ENCODE measurements at places on chromosomes 12 and 14.

DNA sequence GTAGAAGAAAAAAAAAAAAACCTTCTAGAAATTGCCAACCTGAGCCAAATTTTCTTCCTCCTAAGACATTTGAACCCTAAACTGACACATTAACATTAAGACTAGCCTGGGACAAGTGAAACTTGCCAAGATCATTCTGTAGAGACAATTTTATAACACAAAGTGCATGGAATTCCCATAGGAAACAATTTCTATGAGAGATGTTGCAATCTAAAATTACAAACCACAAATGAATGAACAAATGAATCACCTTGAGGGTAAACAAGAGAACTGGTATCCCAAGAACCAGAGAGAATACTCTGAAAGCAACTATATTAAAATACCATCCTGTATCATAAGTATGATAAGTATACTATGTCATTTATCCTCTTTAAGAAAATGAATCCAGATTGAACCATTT, 165.3 kb downstream of the DICER1 start:
- no peak for DNase-seq

- DNase-seq = no peak
Measured at GRCh38 chr14:30355431-30355913, 203.5 kb upstream of the G2E3 start.

DNA sequence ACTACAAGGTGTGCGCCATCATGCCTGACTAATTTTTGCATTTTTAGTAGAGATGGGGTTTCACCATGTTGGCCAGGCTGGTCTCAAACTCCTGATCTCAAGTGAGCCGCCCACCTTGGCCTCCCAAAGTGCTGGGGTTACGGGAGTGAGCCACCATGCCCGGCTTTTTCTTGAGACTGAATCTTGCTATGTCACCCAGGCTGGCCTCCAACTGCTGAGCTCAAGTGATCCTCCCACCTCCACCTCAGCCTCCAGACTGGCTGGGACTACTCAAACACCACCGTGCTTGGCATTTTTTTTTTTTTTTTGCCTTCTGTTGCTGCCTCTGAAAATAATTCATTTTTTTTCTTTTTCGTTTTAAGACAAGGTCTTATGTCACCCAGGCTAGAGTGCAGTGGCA, 8.2 kb upstream of the ESPL1 start:
- DNase-seq = no peak

DNA sequence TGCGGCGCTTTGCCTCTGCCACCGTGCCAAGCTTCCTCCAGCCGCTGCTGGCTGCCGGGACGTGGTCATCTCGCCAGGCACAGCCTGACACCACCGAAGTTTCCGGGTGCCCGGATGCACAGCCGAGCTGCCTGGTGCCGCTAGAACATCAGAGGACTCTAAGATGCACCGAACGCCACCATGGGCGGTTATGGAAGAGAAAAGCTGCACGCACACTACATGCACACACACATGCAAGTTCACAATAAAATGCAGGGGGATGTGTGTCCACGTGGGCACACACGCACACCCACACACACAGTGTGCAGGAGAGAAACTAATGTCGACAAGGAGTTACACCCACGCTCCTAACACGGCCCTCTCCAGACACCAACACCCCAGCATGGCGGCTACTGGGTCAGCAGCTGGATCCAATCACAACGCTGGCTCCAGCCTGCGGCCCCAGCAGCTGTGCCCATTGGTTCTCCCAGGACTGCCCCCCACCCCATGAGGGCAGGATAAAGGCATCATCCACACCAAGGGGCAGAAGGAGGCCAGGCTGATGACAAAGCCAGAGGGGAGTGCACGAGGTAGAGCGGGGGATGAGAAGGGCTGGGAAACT, 82.7 kb downstream of the BCL11B start:
- DNase-seq = peak; percentile 14

DNA sequence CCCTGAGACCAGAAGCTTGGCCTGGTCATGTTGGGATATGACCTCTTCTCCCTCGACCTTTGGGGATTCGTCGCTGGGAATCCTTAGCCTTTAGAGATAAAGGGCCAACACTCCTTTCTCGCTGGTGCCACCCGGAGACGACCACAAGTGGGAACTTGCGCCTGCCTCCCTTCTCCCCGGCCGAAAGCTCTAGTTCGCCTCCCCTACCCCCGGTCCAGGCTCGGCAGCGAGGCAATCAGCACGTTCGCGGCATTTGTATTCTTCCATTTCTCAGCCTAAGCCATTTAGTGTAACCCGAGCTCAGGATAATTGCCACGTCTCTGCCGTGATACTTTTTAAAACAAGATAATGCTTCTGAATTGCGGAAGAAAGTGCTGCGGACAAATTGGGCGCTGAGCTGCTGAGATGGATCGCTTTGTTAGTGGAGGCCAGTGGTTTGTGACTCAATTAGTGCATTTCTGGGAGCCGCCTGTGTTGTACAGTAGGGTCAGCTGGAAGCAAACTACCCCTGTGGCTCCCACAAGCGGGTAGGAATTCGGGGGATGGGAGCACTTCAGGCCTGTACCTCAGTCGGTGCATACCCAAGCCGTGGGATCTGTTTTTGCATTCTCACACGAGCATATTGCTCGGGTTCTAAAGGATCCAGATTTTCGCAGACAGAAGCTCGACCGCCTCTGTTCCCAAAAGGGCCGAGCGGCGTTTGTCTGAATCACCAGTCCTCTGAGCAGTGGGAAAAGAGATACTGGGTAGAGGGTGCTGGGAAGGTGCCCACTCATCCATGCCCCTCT, 6.8 kb upstream of the SIX1 start:
- no peak for DNase-seq

GRCh38 chr14:37583358-37584210, 11.5 kb downstream of the FOXA1 start:
- DNase-seq = no peak

DNA sequence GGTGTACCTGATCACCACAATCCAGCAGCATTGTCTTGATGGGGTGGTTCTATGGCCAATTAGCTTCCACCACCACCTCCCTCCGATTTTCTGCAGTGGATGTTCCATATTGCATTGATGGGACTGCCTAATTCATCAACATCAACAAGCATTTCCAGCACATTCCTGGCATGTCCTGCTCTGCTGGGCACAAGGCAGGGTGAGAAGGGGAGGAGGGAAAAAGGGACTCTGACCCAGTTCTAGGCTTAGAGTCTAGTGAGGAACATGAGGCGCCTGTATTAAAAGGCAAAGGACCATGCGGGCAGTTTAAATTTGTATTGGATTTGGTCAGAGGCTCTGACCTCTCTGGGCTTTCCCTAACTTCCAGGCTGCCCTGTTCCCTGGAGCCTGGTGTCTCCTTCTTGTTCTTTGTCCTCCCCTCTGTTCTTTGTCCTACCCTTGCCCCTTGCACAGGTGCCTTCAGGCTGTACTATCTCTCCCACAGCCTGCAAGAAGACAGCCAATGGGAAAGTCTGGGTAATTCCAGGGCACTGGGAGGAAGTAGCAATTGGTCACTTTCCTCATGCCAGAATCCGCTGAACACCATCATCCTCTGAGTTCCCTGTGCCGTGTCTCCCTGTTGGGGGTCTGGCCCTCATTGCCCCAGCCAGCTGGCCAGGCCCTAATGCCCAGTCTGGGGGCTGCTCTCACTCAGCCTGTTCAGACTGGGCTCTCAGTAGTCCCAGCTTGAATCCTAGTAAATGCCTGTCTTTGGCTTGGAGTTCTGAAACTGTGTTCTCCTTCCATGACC, 43.3 kb downstream of the TSPAN11 start:
- no peak for DNase-seq

GRCh38 chr12:101854747-101855146, 22.6 kb upstream of the DRAM1 start:
- no peak for DNase-seq

DNA sequence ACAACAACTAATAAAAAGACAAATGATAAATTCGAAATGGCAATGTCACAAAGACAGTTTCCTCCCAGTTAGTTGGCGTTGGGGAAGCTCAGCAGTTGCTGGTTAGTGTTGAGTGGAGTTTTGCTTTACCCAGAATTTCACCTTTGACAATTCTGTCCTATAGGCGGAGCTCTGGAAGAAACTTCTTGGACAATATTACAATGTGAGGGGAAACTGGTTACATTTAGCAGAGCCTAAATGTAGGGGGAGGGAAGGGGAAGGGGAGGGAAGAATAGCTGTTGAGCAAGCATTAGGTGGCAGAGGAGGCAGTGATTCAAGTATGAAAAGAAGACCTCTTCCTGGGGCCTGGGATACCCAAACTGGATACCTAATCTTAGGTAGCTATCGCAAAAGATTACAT, 51.4 kb downstream of the BDKRB1 start:
- DNase-seq = no peak

DNA sequence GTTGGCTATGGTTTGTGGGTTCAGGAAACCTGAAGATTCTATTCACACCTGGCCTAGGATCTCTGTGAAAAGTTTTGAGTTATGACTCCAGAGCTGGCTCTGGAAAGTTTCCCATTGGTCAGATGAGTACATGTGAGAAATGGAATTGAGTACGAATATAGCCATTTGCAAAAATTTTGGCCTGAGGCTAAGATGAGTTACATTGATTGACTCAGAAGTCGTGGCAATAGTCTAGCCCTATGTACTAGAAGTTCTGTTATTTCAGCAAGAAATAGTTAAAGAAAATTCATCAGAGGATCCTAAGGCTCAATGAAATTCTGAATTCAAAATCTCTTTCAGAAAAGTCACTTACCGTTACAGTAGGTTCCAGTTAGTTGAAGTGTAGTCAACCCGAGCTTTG, 109.9 kb downstream of the PTCSC3 start:
- no peak for DNase-seq

GRCh38 chr14:71721791-71722190, 210.4 kb upstream of the RGS6 start:
- no peak for DNase-seq

- no peak for DNase-seq
Measured at GRCh38 chr12:82213761-82214160, 144.4 kb downstream of the CCDC59 start.

- DNase-seq = no peak
Measured at GRCh38 chr12:46133751-46134150, 135.1 kb downstream of the SLC38A1 start.

- DNase-seq = no peak
Measured at GRCh38 chr14:74988131-74988530, 14.6 kb upstream of the EIF2B2 start.

DNA sequence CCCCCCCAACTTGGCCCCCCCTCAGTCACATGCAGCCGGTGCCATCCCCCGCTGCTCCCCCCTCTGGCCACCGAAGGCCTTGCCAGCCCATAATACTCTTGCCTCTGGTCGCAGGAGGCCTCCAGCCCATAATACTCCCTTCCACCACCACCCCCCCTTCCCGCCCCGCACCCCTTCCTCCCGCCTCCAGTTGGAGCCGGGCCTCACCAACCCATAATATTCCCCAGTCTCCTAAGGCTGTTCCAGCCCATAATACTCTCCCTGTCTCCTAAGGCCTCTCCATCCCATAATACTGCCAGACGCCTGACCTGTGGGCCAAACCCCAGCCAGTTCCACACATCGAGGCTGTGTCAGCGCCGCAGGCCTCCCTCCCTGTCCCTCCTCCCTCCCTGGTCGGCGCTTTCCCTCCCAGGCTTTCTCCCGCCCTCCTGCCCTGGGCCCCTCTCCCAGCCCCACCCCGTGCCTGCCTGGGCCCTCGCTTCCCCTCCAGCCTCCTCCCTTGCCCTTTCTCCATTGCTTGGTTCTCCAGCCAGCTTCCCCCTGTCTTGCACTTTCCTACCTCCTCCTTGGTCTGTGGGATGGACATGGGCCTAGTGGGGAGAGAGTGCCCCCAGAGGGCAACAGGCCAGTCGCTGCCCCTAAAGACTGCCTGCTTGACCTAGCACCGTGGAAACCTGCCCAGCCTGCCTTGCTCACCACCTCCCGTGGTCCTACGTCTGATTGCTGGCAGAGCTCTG, 6.8 kb upstream of the CHD4 start:
- peak; percentile 93 for DNase-seq

DNA sequence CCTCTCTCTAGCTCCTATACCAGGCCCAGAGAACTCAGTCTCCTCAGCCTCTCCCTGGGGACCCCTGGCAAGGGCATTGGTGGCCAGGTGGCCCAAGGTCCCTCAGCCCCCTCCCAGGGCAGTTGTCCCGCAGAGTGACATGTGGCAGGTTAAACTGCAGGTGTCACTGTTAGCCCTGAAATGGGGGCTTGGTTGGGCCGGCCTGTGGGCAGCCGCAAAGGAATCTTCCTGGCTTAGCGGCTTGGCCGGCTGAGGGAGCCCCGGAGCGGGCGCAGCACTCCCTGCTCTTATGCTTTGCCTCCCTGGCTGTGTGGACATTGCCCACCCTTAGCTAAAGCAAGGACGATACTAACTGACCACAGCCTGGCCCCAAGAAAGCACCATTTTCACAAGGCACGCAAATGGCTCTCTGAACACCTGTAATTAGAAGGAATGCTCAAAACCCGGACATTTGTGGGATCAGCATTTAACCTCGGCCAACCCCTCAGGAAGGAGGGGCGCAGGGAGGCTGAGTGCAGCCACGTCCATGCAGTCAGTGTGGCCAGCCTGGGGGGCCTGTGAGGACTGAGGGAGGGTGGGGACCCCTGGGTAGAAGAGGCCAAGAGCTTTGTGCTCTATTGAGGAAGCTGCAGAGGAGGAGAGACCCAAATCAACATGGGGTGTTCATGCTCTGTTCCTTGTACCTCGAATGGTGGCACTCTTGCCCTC, 82.2 kb downstream of the PAPOLA start:
- no peak for DNase-seq

- peak; percentile 40 for DNase-seq
Measured at GRCh38 chr14:25132732-25133422, 82.9 kb upstream of the STXBP6 start.

- peak; percentile 65 for DNase-seq
Measured at GRCh38 chr12:57611108-57611826, at the start of gene ARHGEF25. Gene ARHGEF25 (plus strand): TSS chr12:57611435. CDS start chr12:57611895, 460 bp downstream.

GRCh38 chr14:38646391-38646790, 390.5 kb upstream of the CLEC14A start:
- DNase-seq = no peak

GRCh38 chr12:49764126-49764525, 22.8 kb downstream of the TMBIM6 start:
- no peak for DNase-seq

GRCh38 chr14:101188571-101188915, 285.0 kb upstream of the RTL1 start:
- no peak for DNase-seq

GRCh38 chr12:91213-91612, 24.6 kb downstream of the IQSEC3 start:
- DNase-seq = peak; percentile 15

DNA sequence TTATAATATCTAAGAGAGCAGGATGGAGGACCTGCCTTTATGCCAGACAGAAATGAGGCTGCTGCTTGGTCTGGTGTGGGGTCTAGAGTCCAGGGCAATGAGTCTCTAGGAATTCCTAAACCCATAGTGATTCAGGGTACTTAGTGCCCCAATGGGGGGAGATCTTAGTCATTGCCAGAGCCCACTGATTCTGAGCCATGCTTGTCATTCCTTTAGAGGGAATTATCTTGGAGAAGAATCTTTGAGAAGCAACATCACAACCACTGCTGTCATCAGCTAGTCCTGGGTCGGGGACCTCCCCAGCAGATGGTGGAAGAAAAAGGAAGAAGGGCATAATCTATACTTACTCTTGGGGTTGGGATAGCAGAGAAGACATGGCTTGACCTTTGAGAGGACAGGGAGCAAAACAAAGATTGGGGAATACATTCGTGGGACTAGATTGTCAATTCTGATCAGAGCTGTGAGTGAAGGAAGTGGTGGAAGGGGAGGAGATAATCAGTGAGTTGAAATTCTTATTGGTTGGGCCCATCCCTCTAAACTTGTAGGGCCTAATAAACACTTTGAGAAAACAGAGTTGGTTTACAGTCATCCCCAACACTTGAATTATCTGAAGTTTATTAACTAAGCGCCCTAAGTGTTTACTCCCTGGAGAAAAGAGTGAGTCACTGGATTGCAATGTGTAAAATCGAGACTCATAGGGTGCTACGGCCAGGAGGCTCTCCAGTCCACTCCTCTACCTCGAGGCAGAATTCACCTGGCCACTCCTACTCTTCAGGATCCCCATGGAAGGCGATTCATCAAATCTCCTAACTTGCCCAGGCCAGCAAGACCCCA, 3.0 kb upstream of the KRT3 start:
- no peak for DNase-seq
